Smooth muscle cell of bladder (primary cell): ENCODE measurements at places on chromosomes 5 and 9. TPM values are rescaled to one million over a fixed set of nuclear protein-coding genes. Genes with fewer than 3 reads are reported as not detected.

The MAMDC4 gene
- 0.85 and 2.2 TPM in 2 replicates for total RNA-seq

The CHSY3 gene
- total RNA-seq, result 7.7 and 14.1 TPM in 2 replicates

The CDKN2B gene
- 18.5 and 37.2 TPM in 2 replicates for total RNA-seq

The NINJ1 gene
- 42.1 and 58.6 TPM in 2 replicates for total RNA-seq
